Muscle of leg (tissue), 16 donors: ENCODE measurements at places on chromosomes 3 and 15. TPM values are rescaled to one million over a fixed set of nuclear protein-coding genes. Genes with fewer than 3 reads are reported as not detected.

LINGO1 gene
- 1.5 TPM for total RNA-seq

FBXW12 gene
- 0.09 TPM for total RNA-seq

PCYT1A gene
- 34.7 TPM for total RNA-seq

CCR8 gene
- total RNA-seq: not detected

IL17RC gene
- 17.3 TPM for total RNA-seq

PLSCR4 gene
- 19.4 TPM for total RNA-seq

CCR9 gene
- 0.09 TPM for total RNA-seq

BDH1 gene
- total RNA-seq: 3.2 TPM

TGM4 gene
- total RNA-seq: not detected
